ENCODE measurements at places on chromosomes 16 and 17.
A peak's percentile ranks its signal among the peaks of the same experiment; 100 is the strongest.

- DNase-seq: no peak
Observed at GRCh38 chr16:29900888-29901606, 759 bp downstream of the ASPHD1 start.

DNA sequence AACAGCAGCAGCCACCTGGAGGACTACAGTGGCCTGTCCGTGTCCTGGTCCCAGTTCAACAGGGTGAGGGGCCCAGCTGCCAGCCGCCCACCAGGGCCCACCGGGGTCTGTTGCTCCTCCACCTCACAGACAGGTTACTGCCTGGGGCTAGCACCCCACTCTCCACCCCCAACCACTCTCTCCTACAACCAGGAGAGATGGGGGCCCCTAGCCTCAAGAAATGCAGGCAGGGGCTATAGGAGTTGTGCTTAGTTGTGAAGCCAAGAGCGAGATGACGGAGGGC lies 18.0 kb downstream of the STAT5A start:
- DNase-seq: no peak

- no peak for DNase-seq
Observed at GRCh38 chr16:67342616-67343015, 16.0 kb downstream of the LRRC36 start.

DNA sequence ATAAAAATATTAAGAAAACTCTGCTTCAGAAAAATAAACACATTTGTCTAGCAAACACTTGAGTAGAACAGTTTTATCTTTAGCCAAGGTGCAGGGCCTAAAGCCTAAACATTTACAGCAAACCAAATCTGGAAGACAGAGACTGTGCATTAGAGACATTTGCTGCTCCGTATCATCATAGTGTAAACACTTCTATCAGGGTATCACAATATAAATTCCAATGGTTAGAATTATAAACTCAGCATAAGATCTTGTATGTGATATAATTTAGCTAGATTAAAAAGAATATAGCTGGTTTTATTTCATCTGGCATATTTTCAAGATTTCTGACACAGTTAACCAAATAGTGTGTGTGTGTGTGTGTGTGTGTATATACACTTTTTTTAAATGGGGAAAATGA lies 133.8 kb upstream of the NACA2 start:
- DNase-seq: no peak

GRCh38 chr16:74322301-74322710 lies 25.7 kb downstream of the PSMD7 start:
- DNase-seq: no peak

DNA sequence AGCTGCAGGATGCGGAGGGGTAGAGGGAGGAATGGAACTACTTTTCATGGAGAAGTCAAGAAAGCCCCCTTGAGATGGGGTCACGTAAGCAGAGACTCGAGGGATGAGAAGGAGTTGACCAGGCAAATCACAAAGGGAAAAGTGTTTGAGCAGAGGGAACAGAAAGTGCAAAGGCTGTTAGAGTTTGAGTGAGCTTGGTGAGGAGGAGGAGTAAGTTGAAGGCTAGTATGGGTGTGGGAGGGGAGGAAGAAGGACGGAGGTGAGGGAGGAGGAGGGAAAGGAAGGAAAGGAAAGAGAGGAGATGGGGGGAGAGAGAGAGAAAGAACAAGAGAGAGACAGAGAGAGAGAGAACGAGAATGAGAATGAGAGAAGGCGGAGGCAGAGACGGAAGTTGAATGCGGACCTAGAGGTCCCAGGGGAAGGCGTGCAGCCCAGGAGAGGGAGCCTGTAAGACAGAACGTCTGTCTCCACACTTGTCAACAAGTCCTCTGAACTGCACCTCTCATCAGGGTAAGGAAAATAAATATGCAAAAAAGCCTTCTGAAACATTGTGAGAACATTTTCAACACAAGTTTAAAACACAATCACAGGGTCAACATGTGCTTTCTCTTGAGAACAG lies 279.8 kb upstream of the EEF2KMT start:
- no peak for DNase-seq

GRCh38 chr17:77281122-77281903 lies 140.5 kb downstream of the SEC14L1 start:
- DNase-seq: peak; percentile 71

DNA sequence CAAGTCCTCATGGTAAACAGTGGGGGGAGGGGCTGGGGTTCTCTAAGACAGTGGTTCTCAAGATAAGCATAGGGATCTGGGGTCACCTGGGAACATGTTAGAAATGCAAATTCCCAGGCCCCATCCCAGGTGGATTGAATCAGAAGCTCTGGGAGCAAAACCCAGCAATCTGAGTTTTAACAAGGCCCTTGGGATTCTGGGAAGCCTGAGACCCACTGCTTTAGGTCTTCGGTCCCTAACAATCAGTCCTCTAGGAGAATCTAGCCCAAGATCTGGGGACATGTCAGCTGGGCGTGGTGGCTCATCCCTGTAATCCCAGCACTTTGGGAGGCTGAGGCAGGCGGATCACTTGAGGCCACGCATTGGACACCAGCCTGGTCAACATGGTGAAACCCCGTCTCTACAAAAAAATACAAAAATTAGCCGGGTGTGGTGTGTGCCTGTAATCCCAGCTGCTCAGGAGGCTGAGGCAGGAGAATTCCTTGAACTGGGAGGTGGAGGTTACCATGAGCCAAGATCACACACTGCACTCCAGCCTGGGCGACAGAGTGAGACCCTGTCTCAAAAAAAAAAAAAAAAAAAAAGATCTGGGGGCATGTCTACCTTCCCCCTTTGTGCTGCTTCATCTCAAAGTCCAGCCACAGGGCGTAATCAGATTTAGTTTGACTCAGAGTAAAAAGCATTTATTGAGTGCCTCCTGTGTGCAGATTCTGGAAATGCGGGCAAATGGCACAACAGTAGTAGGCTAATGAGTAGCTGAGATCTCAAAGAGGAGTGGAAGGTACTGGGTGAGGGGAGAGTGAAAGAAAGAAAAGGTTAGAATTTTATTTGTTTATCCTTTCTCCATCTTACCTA lies 8.8 kb upstream of the NR1D1 start:
- DNase-seq: no peak

DNA sequence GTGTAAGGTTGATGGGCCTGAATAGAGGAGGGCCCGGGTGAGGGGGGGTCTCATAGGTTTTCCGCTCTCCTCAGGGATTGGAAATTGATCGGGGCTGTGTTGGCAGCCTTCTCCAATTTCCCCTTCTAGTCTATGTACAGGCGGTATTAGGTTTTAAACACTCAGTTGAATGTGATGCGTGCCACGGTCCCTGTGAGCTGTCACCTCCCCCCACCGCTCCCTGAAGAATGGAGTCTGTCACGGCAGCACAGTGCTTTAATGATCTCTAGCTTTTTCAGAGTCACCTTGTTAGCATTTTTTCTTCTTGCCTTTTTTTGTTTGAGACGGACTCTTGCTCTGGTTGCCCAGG lies 800 bp downstream of the COX4I1 start:
- DNase-seq: no peak

- no peak for DNase-seq
Observed at GRCh38 chr17:81690066-81690465, 6.3 kb downstream of the HGS start.

GRCh38 chr16:87442581-87442966 lies 50.2 kb downstream of the ZCCHC14 start:
- no peak for DNase-seq

DNA sequence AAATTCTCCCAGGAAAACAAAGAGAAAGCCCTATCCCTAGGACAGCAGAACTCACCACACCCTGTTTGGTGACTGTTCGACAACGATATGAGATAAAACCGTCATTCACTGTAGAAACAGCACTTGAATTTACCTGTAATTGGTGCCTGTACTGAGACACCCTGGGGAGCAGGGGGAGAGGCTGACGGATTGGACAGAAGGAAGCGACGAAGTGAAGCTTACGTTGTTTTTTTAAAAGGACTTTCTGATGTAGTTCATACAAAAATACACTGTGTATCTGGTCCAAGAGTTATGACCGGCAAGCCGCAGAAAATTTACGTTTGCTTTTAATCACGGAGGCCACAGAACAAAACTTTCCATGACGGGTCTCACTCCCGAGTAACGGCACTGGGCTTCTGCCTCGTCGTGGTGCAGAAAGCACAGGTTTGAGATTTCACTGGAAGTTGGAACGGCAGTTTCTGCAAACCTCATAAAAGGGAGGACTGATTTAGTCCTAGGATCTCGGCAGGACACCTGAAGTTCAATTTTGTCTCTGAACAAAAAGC lies 9.7 kb downstream of the NXN start:
- no peak for DNase-seq

DNA sequence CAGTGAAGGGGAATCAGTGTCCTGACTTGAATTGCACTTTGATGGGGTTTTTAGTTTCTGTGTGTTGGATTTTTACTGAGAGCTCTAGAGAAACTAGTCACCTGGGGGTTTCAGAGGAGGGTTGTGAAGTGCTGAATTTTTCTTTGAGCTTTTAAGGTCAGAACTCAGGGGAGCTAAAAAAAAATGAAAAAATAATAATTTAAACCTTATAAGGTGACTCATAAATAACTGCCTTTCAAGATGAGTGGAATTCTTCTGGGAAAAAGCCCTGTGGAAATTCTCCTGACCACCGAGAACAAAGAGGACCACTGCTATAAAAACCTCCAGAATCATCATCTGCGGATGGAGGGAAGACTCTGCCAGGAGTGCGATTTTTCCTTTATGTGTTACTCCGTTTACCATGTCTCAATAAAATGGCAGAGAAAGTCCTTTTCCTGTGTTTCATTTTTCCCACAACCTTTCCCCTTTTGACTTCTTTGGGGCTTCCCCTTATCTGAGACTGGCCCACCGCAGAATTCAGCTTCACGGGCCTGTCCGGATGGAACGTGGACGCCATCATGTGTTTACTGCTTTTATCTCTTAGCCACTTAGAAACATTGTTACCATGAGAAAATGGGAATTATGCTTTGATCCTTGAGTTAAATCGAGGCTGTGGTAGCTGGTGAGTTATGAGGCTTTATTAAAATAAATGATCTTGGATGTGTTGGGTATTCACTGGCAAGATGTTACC lies 39.7 kb downstream of the RPTOR start:
- DNase-seq: no peak

GRCh38 chr16:5776876-5777275 lies 679.3 kb upstream of the EEF2KMT start:
- no peak for DNase-seq

GRCh38 chr16:27450196-27450549 lies 48.2 kb downstream of the IL21R start:
- no peak for DNase-seq

GRCh38 chr17:2867441-2868424 lies 71.5 kb downstream of the RAP1GAP2 start:
- DNase-seq: no peak

GRCh38 chr17:9669551-9670008 lies 24.3 kb downstream of the USP43 start:
- DNase-seq: no peak

- no peak for DNase-seq
Observed at GRCh38 chr17:62085511-62086408, 20.7 kb upstream of the MED13 start.

GRCh38 chr17:72725433-72726068 lies 366.9 kb downstream of the SLC39A11 start:
- peak; percentile 8 for DNase-seq

DNA sequence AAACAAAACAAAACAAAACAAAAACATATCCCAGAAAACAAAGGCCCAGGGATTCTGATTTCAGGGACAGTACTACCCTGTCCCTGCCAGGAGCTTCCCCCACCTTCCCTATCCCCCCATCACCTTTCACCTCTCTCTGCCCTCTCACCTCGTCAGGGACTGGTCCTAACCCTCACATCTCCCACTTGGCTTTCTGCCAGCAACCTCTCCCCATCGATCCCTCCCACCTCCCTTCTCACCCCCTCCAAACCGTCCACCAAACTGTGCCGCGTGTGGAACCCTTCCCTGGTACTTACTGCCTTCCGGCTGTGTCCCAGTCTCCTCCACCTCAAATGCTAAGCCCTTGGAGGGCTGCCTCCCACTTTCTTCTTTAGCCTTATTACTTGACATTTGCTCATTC lies 36.4 kb downstream of the TMEM186 start:
- no peak for DNase-seq

DNA sequence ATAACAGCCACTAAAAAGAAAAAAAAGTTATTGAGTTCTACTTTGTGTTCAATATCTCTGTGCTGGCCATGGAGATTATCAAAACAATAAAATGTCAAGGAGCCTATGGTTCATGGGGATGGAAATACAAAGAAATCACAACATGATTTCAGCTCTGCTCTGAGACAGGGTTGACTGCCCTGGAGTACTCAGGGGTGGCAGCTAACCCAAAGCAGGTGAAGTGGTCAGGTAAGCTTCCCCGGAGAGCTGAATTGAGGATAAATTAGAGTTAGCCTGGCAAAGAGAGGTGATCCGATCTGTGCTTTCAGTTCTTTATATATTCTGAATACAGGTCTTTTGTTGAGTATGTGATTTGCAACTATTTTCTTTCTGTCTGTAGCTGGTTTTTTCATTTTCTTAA lies 119.3 kb upstream of the TMEM97 start:
- no peak for DNase-seq

DNA sequence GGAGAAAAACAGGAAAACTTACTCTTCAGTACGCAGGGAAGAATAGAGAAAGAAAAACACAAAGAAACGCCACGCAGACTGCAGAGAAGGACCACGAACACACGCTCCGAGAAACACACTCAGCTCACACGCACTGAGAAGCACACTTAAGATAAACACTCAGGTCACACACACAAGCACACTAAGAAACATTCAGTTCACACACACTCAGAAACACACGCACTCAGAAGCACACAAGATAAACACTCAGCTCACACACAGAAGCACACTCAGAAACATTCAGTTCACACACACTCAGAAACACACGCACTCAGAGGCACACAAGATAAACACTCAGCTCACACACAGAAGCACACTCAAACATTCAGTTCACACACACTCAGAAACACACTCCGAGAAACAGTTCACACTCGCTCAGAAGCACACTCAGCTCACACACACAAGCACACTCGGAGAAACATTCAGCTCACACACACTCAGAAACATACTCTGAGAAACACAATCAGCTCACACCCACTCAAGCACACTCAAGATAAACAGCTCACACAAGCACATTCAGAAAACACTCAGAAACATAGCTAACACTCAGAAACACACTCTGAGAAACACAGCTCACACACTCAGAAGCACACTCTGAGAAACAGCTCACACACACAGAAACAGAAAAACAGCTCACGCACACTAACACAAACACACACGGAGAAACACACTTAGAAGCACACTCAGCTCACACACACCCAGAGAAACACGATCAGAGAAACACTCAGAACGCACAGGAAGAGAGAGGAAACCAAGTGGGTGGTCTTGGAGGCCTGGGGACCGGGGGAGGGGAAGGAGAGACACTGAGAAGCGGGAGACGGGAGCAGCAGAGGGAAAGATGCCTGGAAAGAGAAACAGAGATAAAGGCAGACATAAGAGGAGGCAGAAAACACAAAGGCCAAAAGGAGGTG lies 908 bp downstream of the TMEM98 start:
- DNase-seq: no peak

GRCh38 chr16:28259091-28259780 lies 33.1 kb upstream of the SBK1 start:
- peak; percentile 6 for DNase-seq

DNA sequence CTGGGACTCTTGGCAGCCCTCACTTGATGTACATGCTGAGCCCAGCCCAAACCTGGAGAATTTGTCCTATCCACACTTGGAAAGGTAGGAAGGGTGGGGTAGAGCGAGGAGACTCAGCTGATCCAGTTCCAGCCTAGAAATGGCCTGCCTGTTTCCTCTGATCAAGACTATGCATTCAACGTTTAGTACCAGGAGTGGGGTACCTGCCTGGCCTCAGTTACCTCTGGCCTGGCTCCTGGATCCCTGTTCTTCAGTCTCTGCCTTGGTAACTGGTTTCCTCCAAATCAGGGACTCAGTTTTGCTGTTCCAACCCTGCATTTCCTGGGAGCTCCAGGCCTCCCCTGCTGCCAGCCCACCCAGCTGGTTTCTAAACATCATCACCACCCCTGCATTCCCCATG lies 233.5 kb downstream of the GSG1L start:
- DNase-seq: no peak

Data from CD8-positive, alpha-beta memory T cell (primary cell).